ENCODE measurements at places on chromosomes 5 and 9.

- DNase-seq = no peak
Measured at GRCh38 chr9:112489039-112489546, 2.5 kb downstream of the KIAA1958 start.

- no peak for DNase-seq
Measured at GRCh38 chr5:100779669-100780375, 123.3 kb downstream of the ST8SIA4 start.

- no peak for DNase-seq
Measured at GRCh38 chr5:100840789-100841188, 62.3 kb downstream of the ST8SIA4 start.

GRCh38 chr5:95439801-95440493, 48.8 kb downstream of the FAM81B start:
- no peak for DNase-seq

GRCh38 chr9:109652112-109652511, 127.9 kb upstream of the PALM2AKAP2 start:
- DNase-seq = peak; percentile 19

DNA sequence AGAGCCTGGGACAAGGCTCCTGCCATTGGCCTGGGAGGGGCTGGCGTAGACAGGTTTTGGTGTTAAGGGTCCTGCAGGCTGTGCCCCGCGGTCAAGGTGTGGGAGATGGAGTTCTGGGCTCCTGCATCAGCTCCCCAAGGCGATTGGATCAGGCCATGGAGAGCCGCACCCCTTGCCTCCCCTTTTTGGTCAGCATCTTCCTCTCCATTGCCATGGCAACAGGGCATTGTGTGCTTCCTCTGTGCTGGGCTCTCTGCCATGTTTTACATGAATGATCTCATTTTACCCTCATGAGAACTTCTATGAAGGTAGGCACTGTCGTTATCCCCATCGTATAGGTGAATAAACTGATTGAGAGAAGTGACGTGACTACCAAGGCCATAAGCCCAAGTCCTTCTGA, 344.3 kb upstream of the CLINT1 start:
- DNase-seq = no peak

DNA sequence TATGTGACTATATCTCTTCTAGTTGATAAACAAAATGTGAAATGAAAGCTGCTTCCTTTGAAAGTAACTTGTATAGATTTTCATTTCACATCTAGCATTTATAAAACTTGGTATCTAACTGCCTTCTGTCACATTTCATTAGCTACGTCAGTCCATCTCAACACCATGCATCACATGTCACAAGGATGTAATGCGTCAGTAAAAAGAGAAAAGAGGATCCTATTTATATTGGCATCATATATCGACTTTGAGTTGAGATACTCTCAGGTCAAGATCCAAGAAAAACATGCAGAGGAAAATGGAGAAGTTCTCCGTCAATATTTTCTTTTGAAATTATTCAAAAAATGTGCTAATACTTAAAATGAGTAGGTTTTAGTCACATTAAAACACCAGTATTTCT, 1211.2 kb downstream of the EFNA5 start:
- no peak for DNase-seq

DNA sequence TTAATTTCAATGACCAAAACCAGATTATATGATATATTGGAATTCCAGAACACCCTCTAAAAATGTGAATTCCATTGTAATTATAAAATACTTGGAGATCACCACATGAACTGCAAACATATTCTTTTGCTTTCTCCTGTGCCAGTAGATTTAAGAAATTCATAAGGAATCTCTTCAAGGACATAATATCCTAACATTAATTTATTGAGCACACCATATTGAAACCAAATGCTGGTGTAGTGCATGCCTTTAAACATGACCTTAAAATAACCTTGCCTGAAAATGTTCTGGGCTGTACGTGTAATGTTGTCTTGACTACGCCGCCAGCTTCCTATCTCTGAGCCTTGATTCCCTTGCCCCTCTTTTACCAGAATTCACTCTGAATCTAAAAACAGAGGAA, 205.0 kb upstream of the ACTBL2 start:
- no peak for DNase-seq

Measured in skeletal muscle cell (primary cell).